AG10803 (cell line): ENCODE measurements at places on chromosomes 4 and X.

DNA sequence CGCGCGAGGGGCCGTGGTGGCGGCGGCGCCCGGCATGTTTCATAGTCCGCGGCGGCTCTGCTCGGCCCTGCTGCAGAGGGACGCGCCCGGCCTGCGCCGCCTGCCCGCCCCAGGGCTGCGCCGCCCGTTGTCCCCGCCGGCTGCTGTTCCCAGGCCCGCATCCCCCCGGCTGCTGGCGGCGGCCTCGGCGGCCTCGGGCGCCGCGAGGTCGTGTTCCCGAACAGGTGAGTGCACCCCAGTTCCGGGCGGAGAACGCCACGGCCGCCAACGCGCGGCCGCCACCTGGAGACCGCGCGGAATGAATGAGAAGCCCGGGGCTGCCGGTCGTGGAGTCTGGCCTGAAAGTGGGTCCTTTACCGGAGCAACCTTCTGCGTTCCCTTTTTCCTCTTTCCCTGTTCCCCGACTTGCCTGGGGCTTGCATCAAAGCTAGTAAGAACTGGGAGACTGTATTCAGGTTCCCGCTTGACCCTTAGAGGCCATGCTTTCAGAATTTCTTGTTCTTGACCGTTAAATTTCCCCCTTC, 429 bp downstream of the NOCT start:
- peak; percentile 21 for DNase-seq

DNA sequence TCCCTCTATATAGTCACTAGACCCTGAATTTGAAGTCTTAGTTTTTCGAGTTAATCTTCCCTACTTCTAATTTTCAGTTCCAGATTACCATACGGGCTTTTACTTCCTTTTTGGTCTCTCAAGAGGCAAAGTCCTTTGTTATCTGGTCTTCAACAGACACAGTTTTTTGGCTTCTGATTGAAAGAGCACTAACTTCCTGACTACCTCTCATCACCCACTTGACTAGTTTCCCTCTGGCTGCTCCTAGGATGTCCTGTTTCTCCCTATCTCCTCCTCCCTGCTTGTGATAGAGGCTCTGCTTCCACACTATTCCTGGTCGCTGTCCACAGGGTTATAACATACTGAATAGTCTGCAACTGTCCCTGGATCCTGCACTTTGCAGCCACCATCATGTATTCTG, 16.7 kb upstream of the WDR44 start:
- no peak for DNase-seq

- DNase-seq, result peak; percentile 23
Measured at GRCh38 chrX:131792356-131792749, 230.7 kb upstream of the STK26 start.

GRCh38 chrX:48919360-48919841, 577 bp upstream of the PIM2 start:
- no peak for DNase-seq

DNA sequence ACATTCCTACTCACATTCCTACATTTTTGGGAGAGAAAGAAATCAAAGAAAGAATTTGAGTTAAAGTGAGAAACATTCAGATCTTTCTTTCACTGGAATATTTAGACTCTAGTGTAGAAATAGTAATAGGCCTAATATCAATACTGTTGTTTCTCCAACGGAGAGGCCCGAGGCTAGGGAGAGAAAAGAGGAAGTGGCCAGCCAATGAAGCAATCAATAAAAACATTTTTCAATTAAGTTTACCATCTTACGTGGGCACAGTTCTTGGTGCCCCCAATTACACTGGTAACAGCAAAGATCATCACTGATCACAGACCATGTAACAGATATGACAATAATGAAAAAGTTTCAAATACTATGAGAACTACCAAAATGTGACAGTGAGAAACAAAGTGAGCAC, 281.4 kb downstream of the GPM6A start:
- peak; percentile 25 for DNase-seq

DNA sequence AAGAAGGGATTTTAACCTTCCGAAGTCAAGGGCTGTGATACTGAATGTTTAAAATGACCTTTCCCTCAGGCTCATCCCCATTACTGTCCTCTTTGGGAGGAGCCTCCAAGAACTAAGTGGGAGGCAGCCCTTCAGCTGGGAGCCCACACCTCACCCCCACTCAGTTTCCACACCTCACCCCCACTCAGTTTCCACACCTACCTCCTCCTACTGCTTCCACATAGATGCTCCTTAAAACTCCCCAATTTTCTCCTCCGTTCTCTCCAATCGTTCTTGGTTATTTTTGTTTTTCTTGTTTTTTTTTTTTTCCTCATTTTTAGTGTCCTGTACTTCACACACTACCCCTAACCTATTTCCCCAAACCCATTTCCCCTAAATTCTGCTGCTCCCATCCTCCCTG, 31.6 kb upstream of the ANXA3 start:
- DNase-seq, result no peak

- no peak for DNase-seq
Measured at GRCh38 chr4:169312690-169313422, 42.1 kb upstream of the SH3RF1 start.
